ENCODE measurements at places on chromosomes 2 and 18.

DNA sequence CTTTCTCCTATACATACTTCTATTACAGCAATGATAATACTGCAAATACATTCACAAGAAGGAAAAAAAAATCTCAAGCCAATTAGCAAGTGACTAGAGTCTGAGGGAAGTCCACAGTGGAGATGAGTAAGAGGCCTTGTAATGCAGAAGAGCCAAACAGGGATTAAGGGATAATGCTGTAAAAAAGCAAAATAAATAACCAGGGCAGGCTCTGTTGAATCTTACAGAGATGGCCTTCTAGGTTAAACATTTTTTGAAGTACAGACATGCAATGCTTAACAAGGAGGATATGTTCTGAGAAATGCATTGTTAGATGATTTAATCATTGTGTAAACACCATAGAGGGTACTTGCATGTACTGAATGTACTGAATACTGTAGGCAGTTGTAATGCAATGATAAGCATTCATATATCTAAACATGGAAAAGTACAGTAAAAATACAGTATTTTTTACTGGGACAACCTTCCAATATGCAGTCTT is 122.1 kb upstream of the RMDN2 start:
- DNase-seq = no peak

- DNase-seq = no peak
These were observed 22.2 kb upstream of the SLC16A14 start for GRCh38 chr2:230090967-230091366.

DNA sequence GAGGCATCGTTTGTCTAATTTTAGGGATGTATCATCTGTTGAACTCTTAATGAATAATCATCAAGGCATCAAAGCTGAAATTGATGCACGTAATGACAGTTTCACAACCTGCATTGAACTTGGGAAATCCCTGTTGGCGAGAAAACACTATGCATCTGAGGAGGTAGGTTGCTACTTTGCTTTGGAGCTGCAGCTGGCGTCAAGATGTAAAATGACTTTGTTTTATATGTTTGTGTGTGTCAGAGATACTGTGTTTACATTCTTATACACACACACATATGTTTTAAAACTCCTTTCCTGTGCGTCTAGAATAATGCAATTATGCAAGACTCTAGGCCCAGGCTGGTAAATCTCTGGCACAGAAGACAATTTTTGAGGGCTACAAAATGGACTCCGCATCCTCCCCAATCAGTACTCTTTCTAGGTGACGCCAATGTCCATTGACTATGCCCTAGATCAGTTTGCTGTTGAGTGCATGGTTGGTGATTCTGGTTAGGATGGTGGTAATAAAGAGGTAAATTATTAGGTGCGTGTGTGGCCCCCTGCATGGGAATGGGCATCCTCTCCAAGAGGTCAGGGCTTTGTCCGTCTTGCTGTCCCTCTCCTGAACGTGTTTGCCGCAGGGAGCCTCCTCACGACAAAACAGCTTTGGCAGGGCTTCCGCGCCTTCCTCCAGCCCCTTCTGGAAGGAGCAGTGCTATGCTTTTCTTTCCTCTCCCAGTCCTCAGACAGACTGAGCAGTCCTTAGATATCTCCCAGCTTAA is 68.2 kb upstream of the EML6 start:
- DNase-seq = no peak

GRCh38 chr2:222743251-222743812 is 71.9 kb downstream of the MOGAT1 start:
- no peak for DNase-seq

GRCh38 chr2:226837787-226838603 is 2.1 kb downstream of the RHBDD1 start:
- DNase-seq = no peak

DNA sequence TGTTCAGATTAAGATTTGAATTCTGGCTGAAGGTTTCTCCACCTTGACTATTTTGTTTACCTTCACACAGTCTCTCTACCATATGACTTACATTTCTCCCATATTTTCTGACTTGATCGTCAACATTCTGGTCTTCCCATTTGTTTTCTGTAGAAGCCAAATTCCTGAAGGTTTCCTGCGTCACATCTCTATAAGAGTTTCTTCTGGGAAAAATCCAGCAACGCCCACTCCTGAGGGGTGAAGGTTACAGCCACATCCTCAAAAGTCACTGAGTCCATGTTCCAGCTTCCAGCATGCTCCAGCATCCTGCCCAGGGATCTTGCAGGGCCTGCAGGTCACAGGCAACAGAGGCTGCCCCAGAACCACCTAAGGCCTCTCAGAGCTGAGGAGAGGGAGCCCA is 47.5 kb downstream of the NBEAL1 start:
- no peak for DNase-seq

GRCh38 chr2:207167099-207167923 is 1.6 kb upstream of the KLF7 start:
- DNase-seq = no peak

DNA sequence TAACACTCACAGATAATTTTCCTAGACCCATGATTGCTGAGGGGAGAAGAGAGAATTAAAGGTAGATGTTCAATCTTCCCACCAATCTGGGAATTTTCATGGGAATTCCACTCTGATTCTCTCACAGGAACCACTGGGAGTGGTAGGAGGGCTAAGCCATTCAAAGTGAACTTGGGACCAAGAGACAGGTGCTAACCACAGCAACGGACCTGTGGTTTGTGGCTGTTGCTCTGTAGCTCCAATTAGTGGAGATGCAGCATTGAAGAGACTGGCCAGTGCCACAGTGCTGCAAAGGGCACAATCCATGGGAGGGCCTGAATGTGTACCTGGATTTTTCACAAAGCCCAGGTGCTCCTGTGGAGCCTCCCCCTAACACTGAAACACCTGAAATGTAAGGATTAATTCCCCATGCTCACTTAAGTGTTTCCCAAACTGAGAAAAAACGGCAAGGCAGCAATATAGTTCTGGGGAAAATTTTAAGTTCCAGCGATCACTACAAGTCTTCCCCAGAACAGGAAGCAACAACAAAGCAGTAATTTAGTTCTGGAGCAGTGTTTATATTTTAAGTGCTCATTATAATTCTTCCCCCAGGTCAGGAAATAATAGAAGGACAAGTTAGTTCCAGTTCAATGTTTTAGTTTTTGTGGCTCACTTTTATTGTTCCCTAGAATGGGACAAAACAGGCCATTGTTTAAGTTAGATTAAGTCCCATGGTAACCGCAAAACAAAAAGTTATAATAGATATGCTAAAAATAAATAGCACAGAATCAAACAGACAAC is 1045.8 kb downstream of the CNTNAP5 start:
- DNase-seq = no peak

GRCh38 chr2:44731505-44731904 is 210.0 kb upstream of the SIX3 start:
- DNase-seq = no peak

- no peak for DNase-seq
These were observed 213.6 kb downstream of the TNS1 start for GRCh38 chr2:217789003-217789735.

DNA sequence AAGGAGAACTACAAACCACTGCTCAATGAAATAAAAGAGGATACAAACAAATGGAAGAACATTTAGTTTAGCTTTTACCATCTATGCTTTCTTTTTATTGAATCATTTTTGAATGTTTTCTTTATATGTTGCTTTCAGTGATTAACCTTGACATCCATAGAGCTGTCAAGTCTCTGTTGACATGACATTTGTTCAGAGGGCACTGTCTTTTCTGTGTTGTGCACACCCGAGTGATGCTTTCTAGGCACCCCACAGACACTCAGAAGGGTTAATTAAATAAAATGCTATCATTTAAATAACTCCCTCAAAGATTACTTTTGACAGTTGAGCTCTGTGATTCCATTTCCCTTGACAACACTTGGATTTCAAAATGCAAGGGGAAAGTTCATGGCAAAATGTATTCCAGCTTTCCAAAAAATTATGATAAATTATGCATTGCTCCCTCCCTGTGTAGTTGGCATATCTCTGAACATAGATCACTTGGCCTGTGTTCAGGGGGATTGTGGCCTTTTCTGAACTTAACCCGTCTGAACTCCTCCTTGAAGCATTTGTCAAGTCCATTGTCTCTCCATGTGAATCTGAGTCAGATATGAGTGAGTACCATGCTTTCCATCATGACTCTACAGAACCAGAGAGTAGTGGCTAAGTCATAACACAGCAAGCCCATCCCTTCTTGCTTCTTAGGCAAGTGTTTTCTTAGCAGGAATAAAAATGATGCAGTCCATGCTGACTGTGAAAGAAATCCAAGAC is 372.6 kb downstream of the RPRM start:
- no peak for DNase-seq

GRCh38 chr2:132477962-132478361 is 61.4 kb downstream of the GPR39 start:
- DNase-seq = no peak

GRCh38 chr2:102893870-102894269 is 132.0 kb downstream of the TMEM182 start:
- no peak for DNase-seq

DNA sequence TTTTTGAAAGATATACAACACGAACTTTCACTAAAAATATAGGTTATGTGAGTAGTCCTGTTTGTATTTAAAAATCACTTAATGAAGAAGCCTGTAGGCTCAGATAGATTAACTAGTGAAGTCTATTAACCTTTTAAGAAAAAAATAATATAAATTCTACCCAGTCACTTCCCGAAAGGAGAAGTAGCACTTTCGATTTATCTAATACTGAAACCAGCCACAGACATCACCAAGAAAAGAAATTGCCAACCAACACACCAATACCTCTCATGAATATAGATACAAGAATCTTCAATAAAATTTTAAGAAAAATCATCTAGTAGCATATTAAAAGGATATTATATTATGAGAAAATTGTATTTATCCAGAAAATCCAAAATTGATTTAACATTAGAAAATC is 160.5 kb downstream of the GALNT13 start:
- DNase-seq = no peak

GRCh38 chr2:74278694-74279093 is 64.5 kb downstream of the SLC4A5 start:
- no peak for DNase-seq

GRCh38 chr2:61045999-61046398 is 19.7 kb upstream of the SANBR start:
- no peak for DNase-seq

GRCh38 chr2:191206613-191207471 is 38.4 kb upstream of the MYO1B start:
- DNase-seq = no peak

- no peak for DNase-seq
These were observed 49.0 kb downstream of the ZDBF2 start for GRCh38 chr2:206323486-206323885.

DNA sequence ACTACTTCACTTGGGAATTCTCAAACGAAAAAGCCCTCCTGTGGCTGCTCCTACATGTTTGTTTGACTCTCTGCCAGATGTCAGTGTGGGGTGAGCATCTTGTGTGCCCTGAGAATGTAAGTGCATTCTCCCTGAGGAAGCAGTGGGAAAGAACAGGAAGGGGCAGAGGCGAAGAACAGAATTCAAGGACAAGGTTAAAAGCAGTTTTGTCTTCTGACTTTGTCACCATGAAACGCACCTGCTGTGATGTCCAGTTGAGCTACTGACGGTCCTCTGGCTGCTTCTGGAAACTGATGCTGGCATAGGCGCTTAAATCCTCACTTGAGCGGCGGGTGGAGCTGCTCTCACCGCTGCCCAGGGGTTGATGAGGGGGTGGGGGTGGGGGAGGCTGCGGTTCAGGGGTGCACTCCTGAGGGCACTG is 4.9 kb downstream of the IRS1 start:
- no peak for DNase-seq

DNA sequence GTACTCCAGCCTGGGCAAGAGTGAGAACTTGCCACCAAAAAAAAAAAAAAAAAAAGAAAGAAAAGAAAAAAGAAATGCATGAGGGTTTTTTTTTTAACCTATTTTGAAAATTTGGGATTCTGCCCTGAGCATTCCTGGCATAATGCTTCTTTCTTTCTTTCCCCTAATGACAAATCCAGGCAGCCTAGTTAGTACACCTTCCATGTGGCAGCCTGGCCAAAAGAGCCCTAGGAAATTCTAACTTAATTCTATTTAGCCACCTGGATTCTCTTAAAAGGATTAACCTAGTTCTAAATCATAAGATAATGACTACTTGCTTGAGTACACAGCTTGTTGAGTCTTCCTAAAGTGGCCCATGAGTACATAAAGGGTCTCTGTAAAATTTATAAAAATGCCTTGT is 160.1 kb downstream of the THADA start:
- no peak for DNase-seq

DNA sequence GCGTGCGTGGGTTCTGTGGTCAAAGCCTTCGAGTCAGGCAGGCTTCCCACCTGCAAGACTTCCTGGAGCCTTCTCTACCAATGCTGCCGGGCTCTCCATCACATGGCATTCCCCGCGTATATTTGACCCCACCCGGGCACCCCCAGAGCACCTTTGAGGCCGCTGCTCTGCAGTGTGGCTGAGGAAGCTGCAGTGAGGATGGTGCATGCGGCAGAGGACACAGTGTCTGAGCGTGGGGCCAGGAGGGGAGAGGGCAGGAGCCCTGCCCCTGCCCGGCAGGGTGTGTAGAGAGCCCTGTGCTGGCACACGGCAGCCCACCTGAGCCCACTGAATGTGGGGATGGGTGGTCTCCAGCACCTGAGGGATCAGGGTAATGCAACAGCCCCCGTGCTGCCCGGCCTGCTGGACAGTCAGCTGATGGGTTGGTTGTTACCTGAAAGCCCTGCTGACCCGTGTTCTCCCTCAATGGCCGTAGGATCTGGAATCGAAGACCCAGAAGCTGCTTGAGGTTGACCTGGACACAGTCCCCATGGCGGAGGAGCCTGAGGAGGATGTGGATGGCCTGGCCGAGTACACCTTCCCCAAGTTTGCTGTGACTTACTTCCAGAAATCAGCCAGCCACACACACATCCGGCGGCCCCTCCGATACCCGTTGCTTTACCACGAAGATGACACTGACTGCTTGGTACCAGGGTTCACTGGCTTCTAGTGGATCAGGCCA is 36.8 kb upstream of the GPR17 start:
- DNase-seq = no peak

- DNase-seq = no peak
These were observed 2.4 kb upstream of the CETN1 start for GRCh38 chr18:577643-578375.

DNA sequence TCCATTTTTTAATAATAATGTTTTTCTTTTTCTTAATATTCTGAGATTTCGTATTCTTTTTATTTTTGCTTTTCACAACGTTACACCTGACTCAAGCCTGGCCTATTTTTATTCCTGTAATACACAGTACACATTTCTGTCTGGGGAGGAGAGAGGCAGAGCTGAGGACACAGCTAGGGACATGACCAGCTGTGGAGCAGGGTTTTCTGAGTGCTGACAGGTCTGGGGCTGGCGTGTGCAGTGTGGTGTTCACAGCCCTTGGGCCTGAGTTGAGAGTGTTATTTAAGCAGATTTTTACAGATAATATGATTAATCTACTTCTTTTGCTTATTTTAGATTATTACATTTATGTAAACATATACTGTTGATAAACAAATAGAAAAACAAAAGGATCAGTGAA is 55.9 kb downstream of the ZAP70 start:
- DNase-seq = no peak

- DNase-seq = no peak
These were observed 23.1 kb downstream of the HS1BP3 start for GRCh38 chr2:20627712-20628380.
